ENCODE measurements at places on chromosomes 1 and 21.
A peak's percentile ranks its signal among the peaks of the same experiment; 100 is the strongest.

GRCh38 chr21:17859661-17860060 is 40.5 kb upstream of the C21orf91 start:
- DNase-seq, result no peak

DNA sequence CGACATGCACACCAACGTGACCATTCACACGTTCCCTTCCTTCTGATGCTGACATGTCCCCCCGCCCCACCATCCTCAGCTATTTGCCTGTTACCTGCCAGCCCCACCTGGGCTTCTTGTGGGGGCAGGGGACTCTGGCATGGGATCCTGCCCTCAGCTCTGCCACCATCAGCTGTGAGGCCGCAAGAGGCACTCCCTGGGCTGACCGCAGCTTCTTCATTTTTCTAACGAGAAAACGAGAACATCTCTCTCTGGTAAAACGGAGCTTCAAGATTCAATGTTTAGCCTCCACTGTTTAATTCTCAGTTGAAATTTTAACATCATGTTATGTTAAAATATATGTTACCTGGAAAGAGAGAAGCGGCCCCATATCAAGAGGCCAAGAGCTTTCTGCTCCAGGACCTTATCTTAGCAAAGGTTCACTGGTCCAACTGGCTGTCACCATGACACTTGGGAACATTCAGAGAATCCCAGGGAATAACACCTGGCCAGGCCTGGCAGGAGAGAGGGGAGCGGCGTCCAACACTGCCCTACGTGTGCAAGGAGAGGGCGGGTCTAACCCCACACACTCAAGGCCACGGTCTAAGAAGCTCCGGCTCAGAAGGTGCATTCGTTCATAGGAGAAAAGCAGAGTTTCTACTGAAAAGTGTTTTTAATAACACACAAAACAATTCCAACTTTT is 51.3 kb downstream of the HLCS start:
- DNase-seq, result no peak

- DNase-seq, result no peak
Measured at GRCh38 chr1:200786788-200787187, 48.1 kb downstream of the CAMSAP2 start.

- DNase-seq, result no peak
Measured at GRCh38 chr1:70462611-70463010, 51.5 kb downstream of the CTH start.

GRCh38 chr1:183958958-183959357 is 78.6 kb downstream of the COLGALT2 start:
- no peak for DNase-seq

- no peak for DNase-seq
Measured at GRCh38 chr1:150008699-150009098, 1.8 kb downstream of the OTUD7B start.

DNA sequence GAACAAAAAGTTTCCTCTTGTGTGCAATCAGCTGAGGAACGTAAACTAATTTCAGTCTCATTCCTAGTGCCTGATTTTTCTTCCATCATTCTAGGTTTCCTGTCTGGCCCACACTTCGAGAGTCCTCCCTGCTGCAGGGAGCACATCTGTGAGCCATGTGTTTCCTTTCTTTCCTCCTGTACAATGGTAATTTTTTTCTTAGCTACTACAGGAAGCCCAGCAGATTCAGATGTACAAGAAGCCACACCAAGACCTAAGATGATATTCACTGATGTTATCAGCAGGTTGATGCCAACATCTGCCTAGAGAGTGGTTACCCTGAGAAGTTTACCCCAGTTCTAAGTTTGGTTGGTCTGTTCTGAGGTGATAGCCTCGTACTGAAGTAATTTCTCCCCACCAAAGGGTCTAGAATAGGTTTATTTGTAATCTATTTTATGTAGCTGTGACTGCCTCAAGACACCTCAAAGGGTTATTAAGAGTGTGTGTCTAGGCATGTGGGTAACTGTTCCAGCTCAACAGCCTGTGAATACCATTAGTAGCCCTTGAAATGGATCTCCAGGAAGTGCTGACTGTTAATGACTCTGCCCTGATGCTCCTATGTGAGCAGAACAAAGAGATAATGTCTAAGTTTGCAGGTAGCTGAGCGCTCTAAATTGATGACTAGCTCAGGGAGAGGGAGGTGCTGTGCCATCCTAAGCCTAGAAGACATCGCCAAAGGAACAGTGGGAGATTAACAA is 31.7 kb upstream of the CLDN14 start:
- DNase-seq, result no peak

- no peak for DNase-seq
Measured at GRCh38 chr1:22848405-22848804, 124.3 kb downstream of the LACTBL1 start.

GRCh38 chr1:171754353-171754705 is 12.5 kb upstream of the VAMP4 start:
- DNase-seq, result no peak

GRCh38 chr1:17919525-17920439 is 164.6 kb downstream of the ACTL8 start:
- peak; percentile 41 for DNase-seq

- no peak for DNase-seq
Measured at GRCh38 chr1:90162216-90162615, 167.3 kb downstream of the ZNF326 start.

DNA sequence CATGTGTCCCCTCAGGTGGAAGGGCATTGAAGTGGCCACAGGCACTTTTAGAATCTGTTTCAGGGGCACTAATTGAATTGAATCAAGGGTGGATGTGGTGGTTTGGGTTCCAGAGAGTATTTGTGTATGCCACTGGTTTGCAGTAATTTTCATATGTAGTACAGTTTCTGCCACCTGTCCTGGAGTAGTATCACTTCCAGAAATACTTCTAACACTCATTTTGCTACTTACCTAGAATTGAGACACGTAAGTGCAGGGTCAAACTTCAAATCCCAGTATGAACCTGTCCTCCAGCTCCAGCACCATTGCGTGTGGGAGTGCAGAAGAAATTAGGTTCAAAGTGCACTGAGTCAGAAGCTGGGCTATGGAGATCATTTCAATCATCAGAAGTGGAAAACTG is 26.8 kb downstream of the RSPH1 start:
- DNase-seq, result no peak

DNA sequence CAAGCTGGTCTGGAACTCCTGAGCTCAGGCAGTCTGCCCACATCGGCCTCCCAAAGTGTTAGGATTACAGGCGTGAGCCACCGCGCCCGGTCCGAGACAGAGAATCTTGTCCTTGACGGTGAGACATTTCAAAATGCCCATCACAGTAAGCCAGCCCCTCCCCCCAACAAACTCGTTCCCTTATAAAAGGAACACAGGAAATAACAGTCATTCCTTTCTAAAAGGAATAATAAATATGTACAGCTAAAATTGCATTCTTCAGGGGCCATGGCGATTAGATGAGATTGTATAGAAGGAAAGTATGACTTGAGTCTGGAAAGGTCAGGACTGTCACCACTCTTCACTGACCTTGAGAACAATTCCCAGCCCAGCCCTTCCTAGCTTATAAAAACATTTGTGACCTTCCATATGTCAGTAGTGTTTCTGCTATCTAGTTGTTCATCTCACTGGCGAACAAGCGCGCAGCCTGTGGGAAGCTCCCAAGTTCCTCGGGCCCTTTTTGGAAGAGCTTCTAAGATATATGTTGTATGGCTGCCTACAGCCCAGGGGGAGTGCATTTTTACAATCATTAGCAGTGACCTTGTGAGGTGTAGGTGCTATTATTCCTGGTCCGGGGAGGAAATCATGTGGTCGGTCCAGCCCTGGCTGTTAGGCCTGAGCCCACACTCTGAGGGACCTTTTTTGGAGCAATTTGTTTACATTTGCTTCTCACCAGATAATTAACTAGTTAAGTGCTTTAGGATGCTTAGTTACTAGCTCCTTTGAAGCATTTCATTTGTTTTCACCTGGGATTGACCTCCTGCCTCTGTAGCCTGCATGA is 8.7 kb downstream of the SZRD1 start:
- DNase-seq, result no peak

DNA sequence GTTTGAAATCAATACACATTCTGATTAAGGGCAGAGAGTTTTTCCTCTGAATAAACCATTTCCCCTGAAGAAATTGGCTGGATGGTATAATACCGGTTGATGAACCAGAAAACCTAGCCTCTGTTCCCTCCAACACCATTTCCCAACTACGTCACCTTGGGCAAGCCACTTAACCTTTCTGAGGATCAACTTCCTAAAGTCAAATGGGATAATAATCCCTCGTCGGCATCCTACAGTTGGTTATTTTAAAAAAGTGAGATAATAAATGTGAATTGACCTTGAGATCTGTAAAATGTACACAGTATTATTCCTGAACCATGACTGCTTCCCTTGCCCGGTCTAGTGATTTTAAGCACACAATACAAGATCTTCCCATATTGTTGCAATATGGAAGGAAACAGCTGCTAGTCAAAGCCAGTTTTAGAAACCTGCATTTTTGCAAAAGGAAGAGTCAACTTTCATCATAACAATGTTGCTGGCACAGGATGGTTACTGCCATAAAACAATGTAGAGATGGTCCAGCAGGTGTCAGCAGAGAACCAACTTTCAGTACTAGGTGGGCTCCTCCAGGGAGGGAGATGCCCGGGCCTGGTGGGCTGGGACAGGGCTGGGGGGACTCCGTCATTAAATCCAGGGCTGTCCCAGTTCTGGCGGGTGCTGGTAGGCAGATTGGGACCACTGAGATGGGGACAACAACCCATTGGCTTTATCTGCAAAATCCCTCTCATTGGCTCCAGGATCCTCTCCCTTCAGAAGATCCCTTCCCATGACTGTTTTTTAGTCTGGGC is 5.2 kb upstream of the HLX start:
- DNase-seq, result no peak

DNA sequence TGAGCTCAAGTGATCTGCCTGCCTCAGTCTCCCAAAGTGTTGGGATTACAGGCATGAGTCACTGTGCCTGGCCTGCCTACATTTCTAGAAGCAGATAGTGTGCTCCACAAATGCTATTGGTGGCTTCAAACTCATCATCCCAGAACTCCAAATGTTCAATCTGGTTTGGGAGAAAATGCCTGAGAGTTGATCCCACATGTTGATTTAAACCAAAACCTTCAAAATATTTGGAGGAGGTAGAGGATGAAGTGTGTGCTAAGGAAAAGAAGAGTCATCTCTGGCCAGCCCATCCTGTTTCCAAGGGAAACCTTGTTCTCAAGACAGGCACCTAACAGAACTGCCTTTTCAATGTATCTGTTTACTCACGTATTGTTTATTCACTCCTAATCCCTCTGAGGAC is 55.4 kb upstream of the GRHL3 start:
- DNase-seq, result no peak

DNA sequence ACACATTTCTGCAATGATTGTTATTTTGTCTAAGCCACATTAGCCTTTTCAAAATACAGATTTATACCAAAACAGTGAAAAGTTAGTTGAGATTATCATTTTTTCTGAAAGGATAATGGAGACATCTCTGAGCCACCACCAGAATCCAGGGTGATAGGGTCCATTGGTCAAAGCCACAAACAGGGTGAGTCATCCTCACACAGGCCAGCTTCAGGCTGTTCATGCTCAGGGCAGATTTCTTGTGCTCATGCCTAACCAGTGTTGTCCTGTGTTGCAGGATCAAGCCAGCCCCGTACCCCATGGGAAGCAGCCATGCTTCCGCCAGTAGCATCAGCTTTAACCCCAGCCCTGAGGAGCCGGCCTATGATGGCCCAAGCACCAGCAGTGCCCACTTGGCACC is 13.4 kb downstream of the ELOA start:
- DNase-seq, result no peak

DNA sequence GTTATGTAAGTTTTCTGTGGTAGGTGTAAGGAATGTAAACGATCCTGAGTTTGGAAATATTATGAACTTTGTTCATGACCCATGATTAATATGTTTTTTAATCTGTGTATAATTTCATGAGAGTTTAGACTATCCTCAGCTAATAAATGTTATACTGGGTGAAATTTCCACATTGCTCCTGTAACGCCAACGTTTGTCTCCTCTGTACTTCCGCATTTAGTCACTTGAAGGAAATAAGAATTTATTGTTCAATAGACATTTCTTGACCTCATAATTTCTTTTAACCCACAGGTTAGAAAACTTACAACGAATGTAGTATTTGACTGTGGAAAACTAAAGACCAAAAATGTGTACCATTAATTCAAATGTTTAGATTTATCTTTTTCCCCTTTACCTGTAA is 876 bp downstream of the KCNJ15 start:
- no peak for DNase-seq

- no peak for DNase-seq
Measured at GRCh38 chr1:2269193-2269921, 41.2 kb downstream of the SKI start.

- no peak for DNase-seq
Measured at GRCh38 chr1:20882837-20883236, 95.7 kb upstream of the HP1BP3 start.

Measured in liver (tissue), 10 donors.